ENCODE measurements at places on chromosomes 16 and 17. TPM values are rescaled to one million over a fixed set of nuclear protein-coding genes. Genes with fewer than 3 reads are reported as not detected.

GRCh38 chr17:17833658-17834357, 3.0 kb downstream of the SREBF1 start:
- H3K27ac ChIP-seq, result no peak overlapping the region
- no peak for DNase-seq
- H3K4me3 ChIP-seq, result no peak overlapping the region
- H3K36me3 ChIP-seq, result no peaks in the 10 kb centered on the region
- no peaks in the 10 kb centered on the region for H3K27me3 ChIP-seq

Gene WDR59
- 78.1 TPM for total RNA-seq

Gene DNASE1L2
- 1.1 TPM for total RNA-seq

DNA sequence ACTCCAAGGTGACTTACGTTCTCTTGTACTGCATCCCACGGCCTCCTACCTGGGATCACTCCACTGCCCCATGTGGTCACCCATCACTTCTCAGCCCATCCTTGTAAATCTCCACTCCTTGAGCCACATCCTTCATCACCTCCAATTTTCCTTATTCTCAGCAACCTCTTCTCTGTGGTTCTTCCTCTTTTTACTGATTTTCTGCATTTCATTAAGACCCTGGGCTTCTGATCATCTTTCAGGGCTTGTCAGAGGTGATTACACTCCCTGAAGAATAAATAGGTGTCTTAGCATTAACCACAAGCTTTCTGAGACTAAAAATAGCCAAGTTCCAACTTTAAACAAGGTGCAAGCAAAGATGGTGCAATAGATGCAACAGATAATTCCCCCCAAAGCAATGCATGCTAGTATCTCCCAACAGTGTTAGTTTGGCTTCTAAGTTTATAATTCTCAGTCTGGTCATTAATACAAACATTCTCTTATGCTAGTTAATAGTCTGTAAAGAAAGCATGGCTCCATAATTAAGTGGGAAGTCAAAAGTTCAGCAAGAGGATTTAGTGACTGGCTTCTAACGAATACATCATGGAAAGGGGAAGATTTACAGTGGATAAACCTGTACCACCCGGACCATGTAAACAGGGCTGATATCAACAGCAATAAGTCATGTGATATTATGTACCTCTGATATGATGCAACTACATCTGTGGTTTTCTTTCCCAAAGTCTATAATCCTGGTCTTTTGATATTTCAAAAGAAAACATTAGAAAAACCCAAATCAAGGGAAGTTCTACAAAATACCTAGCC, 47.4 kb upstream of the FOXJ1 start:
- H3K4me3 ChIP-seq, result no peak overlapping the region
- H3K27me3 ChIP-seq, result no peaks in the 10 kb centered on the region
- H3K36me3 ChIP-seq, result no peaks in the 10 kb centered on the region
- no peak for DNase-seq
- no peaks in the 10 kb centered on the region for H3K4me1 ChIP-seq

Gene TMIGD1
- not detected for total RNA-seq

- no peaks in the 10 kb centered on the region for H3K36me3 ChIP-seq
- DNase-seq, result no peak
- H3K4me3 ChIP-seq, result no peak overlapping the region
- H3K27ac ChIP-seq, result no peak overlapping the region
- no peaks in the 10 kb centered on the region for H3K4me1 ChIP-seq
Observed at GRCh38 chr16:81432937-81433557, 11.6 kb upstream of the CMIP start.

Gene SP6
- 0.78 TPM for total RNA-seq

Gene TMC8
- 14.4 TPM for total RNA-seq

- H3K4me3 ChIP-seq, result no peak overlapping the region
- H3K27me3 ChIP-seq, result no peaks in the 10 kb centered on the region
- no peaks in the 10 kb centered on the region for H3K36me3 ChIP-seq
- H3K4me1 ChIP-seq, result no peaks in the 10 kb centered on the region
- no peak overlapping the region for H3K27ac ChIP-seq
- DNase-seq, result no peak
Observed at GRCh38 chr16:62478903-62479458, 442.7 kb upstream of the CDH8 start.

GRCh38 chr16:27268376-27269299, at the start of gene NSMCE1:
TSS of gene NSMCE1 (minus strand) at chr16:27268772. CDS start at chr16:27257570, 11,202 bp downstream.
- peak; percentile 100 for DNase-seq
- no peaks in the 10 kb centered on the region for H3K4me1 ChIP-seq
- H3K36me3 ChIP-seq, result no peaks in the 10 kb centered on the region
- H3K4me3 ChIP-seq, result peak within 1 kb of the TSS; percentile 77
- H3K27me3 ChIP-seq, result no peaks in the 10 kb centered on the region

Gene CACNG5
- total RNA-seq, result not detected

DNA sequence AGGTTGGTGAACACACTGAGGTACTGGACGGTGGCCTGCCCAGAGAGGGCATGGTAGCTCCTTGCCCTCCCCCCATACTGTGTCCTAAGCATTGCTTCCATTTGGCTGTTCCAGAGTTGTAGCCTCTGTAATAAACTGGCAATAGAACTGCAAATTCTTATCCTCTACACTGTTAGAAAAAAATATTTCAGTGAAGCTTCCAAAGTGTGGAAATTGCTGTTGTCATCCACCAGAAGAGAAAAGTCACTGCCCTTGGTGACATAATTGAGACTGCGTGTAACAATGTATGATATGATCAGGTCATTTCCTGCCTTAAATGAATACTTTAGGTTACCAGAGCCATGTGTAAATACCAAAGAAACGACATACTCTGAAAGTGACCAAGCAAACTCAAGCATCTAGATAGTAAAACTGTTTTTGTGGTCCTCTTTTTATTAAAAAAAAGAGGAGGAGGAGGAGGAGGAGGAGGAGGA, 65.9 kb downstream of the CEP95 start:
- H3K27ac ChIP-seq, result no peak overlapping the region
- peaks cover 4% of the 10 kb centered on the region for H3K36me3 ChIP-seq
- no peak for DNase-seq
- H3K27me3 ChIP-seq, result no peaks in the 10 kb centered on the region
- no peaks in the 10 kb centered on the region for H3K4me1 ChIP-seq
- H3K4me3 ChIP-seq, result no peak overlapping the region

DNA sequence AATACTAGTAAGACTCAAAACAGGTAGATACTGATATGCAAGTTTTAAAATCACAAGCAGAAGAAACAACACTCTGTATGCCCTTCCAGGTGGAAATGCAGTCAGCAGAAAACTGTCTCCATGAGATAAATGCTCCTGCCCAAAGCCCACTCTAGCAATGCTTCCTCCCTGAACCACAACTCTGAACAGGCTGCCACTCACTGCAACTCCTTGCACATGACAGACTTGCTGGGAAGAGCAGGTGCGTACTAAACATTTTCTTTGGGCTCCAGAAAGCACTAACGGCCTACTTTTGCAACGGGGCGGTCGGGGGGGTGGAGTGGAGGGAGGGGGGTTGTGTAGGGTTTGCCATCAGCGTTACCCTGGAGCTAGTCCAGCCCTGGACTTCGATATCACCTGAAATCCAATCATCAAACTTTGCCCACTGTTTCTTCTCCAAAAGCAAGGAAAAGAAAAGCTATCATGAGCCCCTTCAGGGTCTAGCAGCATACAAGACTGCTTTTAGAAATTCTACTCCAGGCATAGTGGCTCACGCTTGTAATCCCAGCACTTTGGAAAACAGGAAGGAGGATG, 46.1 kb downstream of the ANKRD11 start:
- H3K4me3 ChIP-seq, result no peak overlapping the region
- no peaks in the 10 kb centered on the region for H3K36me3 ChIP-seq
- DNase-seq, result no peak
- H3K27me3 ChIP-seq, result no peaks in the 10 kb centered on the region
- peaks cover 8% of the 10 kb centered on the region for H3K4me1 ChIP-seq

DNA sequence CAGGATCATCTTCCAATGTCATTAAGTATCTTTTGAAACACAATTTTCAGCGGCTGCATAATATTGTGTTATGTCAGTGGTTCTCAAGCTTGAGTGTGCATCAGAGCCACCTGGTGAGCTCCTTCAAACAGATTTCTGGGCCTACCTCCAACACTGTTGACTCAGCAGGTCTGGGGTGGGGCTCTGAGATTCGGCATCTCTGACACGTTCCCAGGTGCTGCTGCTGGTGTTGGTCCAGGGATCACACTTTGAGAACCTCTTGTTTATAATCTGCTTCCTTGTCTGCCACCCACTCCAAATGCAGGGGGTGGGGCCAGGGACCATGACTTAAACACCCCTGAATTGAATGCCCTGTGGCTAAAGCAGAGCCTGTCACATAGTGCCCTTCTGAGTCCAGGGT, 73.8 kb upstream of the HNF1B start:
- no peak for DNase-seq
- H3K27ac ChIP-seq, result no peak overlapping the region
- no peaks in the 10 kb centered on the region for H3K4me1 ChIP-seq
- H3K4me3 ChIP-seq, result no peak overlapping the region
- no peaks in the 10 kb centered on the region for H3K36me3 ChIP-seq

DNA sequence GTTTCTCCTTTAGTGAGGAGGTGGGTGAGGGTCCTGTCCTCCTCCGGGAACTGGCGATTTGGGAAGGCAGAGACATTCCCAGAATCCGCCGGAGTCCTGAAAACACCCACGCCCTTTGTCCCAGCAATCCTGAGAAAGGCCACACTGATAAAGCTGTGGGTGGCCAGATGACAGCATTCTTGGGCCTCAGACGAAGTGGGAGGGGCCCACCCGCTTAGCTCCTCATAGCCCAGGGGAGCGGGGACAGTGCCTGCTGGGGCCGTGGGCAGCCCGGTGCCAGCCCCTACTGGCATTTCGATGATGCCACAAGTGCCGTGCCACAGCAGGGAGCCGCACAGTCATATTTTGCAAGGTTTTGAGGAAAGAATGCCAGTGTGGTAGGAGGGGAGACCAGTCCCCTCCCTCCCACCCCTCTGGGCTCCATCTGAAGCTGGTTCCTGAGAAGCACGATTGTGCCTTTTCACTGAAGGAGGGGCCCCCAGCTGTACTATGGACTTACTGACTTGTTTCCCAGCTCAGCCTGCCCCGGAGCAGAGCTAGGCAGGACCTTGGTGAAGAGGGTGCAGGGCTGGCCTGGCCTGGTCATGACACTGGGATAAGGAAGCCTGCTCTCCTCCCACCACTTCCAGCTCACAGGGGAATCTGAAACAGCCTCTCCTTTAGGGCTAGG, 20.9 kb upstream of the MPRIP start:
- no peaks in the 10 kb centered on the region for H3K27me3 ChIP-seq
- no peaks in the 10 kb centered on the region for H3K36me3 ChIP-seq

DNA sequence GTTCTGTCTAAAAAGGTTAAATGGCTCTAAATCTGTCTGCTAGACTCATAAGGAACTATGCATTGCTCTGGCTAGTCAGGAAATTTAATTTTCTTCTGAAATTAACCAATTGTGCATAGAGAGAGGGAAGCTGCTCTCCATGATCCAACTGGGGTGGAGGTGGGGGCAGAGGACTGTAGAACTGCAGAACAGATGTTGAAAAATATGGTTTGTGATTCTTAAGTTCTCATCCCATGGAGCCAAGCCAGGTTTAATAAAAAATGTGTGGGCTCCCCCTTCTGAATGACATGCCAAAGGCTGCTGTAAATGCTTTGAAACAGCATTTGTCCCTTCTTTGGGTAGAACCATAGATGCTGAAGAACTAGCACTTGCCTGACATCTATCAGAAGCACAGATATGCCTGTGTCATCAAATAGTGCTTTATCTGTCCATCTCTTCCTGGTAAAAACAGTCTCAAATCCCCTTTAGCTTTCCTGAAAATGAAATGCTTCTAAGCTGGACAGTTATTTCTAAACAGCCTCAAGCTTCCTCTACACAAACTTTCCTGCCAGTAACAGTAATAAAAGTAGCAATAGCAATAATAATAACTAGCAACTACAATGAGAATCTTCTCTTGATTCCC, 221.4 kb downstream of the CDH8 start:
- no peaks in the 10 kb centered on the region for H3K4me1 ChIP-seq
- H3K36me3 ChIP-seq, result no peaks in the 10 kb centered on the region
- H3K27me3 ChIP-seq, result no peaks in the 10 kb centered on the region
- no peak overlapping the region for H3K27ac ChIP-seq

DNA sequence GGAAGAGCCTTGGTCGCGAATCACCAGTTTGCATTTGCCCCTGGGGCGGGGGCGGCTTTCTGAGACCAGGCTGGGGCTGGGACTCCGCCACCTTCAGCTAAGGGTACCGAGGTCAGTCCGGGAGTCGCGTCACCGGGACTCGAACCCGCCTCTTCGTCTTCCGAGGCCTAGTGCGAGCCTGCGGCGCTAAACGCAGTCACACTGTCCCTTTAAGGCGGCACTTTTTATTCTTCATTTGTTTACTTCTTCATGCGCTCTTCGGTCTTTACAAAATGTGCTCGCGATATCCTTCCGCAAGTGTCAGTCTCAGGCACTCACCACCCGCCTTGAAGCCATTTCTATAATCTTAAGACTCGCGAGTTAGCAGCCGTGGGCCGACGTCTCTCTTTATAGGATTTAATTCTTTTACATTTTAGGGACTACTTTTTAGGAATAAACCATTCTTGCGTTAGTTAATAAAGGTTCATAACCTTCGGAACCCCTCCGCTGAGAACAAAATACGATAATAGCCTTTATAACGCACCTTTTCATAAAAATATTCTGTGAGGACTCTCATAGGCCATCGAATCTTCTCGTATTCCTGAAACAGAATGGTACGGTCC, 593 bp upstream of the HEXIM1 start:
- H3K4me1 ChIP-seq, result peaks cover 2% of the 10 kb centered on the region
- DNase-seq, result peak; percentile 89
- peaks cover 2% of the 10 kb centered on the region for H3K27me3 ChIP-seq
- H3K27ac ChIP-seq, result peak overlapping the region; percentile 78

DNA sequence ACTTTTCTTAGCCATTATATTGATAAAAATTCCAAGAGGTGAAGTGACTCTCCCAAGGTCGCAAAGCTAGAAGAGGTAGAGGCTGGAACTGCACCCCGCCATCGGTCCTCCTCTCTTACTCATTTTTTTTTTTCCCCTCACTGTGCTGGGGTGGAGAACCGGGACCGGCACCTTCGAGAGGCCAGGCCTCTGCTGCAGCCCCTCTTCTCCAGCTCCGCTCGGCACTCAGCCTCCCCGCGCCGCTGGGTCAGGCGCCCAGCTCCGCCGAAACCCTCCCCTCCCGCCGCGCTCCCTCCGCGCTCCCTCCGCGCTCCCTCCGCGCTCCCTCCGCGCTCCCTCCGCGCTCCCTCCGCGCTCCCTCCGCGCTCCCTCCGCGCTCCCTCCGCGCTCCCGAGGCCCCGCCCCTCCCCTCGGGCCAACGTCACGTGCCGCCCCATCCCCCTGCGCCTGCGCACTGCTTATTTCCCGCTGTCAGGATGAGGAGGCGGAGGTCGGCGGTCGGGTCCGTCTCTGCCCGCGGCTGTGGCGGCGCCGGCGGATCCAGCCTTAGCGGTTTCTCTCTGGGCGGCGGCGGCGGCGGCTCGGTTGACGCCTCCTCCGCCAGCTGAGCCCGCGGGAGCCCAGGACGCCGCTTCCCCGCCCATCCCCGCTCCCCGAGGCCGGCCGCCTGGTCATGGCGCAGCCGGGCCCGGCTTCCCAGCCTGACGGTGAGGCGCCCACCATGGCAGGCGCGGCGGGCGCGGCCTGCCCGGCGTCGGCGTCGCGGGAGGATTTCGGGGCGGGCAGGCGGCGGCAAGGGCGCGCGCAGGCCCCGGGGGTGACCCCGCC, at the start of gene RABEP1:
Gene RABEP1, plus strand, starts transcription at position 471 of the 828 bp plus-strand sequence. Its CDS starts 203 bp downstream, at position 674.
- H3K36me3 ChIP-seq, result no peaks in the 10 kb centered on the region
- H3K4me3 ChIP-seq, result peak within 1 kb of the TSS; percentile 100
- H3K27ac ChIP-seq, result peak within 1 kb of the TSS; percentile 69
